ENCODE measurements at places on chromosomes 3 and 15.

DNA sequence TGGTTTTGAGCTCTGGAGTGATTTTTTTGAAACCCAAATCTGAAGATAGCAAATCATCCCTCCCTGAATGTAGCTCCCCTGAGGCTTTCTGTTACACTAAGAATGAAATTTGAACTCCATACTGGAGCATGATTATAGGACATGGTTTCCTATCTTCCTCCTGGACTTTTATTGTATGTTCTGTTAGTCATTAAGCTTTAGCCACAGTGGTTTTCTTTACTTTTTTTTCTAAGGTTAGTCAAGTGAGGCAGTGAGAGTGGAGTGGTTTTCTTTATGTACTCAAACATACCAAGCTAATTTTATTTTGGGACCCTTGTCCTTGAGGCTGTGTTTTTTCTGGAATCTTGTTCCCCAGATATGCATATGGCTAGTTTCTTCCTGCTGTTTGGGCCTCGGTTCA, 55.2 kb upstream of the FRMD4B start:
- DNase-seq = no peak

GRCh38 chr3:169299129-169299528, 364.4 kb downstream of the MECOM start:
- no peak for DNase-seq

DNA sequence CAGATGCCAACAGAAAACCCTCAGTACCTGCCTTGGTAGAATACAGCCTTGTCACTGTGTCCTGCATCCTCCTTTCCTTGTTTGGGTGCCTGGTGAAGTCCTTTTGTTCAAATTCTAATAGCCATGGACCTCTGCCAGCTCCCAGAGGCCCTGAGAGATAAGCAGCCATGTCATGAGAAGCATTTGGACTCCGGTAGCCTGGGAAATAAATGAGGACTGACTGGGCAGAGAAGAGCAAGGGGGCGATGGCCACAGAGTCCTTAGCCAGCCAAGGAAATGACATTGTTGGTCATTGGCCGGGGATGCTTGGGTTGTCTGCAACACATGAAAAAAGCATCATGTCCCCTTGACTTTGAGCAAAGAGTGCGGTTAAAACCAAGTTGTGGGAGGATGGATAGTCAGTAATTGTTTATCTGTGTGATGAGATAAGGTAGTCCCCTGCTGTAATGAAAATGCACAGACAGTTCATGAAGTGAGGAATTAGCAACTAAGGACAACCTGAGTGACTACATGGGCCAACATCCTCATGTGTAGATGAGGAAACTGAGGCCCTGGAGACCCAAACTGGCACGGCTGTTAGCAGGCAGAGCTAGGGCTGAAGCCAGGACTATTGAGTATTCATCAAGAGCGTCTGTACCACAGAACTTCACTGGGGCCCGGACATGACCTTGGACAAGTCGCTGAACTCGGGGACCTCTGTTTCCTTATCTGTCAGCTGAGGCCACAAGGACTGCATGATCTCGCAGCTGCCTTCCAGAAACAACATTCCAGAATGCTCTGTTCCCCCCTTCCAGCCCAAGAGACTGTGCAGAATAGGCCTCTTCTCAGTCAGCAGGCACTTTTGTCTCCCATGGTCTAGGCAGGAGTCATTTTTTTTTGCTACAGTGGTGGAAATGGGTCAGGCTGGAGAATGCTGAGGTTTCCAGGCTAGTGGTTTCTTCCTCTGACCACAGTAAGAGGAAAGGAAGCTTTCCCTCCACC, 90.5 kb upstream of the CTDSPL start:
- DNase-seq = no peak

DNA sequence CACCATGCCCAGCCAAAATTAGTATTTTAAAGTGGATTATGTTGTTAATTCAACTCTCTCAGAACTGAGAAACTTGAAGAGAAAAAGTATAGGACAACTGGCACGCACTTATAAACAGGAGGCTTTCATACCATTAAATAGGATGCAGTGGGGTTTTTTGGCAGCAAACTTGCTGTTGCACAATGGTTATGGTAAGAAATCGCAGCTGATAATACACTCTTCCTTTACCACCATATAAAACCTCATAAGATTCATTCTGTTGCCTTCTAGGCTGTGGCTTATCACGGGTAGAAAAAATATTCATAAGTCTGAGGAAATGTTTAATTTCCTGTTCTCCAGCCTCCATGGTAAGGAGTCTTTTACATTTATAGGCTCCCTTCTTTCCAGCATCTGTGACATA, 95.3 kb downstream of the TMCO5A start:
- no peak for DNase-seq

GRCh38 chr3:167409611-167410010, 29.5 kb upstream of the ZBBX start:
- no peak for DNase-seq

GRCh38 chr3:39269528-39269927, 10.3 kb downstream of the CX3CR1 start:
- no peak for DNase-seq

- no peak for DNase-seq
These were observed 13.9 kb upstream of the MGLL start for GRCh38 chr3:127835993-127836882.

GRCh38 chr15:82980981-82981380, 5.0 kb upstream of the RAMAC start:
- DNase-seq = no peak

DNA sequence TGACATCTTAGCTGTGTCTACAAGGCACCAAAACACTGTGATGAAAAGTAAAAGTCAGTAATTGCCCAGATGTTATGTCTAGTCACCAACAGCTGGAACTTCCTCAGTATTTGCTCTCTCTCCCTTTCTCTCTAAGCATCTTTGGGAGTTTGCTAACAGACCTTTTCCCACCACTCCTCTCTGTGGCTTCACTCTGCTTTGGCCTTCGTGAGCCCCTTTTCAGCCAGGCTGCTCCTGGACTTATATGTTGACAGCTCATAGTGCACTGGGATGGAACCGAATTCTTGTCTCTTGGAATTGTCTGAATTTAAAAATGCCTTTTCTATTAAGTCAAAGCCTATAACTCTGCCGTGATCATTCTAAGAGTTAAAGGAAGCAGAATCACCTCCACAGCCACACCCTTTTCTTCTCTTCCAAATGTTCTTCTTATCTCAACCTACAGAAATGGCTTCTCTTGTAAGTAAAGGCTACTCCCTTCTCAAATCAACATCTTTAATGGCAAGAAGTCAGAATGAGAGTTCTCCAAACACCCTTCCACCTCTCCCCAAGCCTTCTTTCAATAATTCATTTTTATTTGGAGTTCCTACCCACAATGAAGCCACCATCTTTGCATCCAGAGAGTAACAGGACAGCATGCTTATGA, 17.2 kb upstream of the FOXP1 start:
- DNase-seq = no peak

DNA sequence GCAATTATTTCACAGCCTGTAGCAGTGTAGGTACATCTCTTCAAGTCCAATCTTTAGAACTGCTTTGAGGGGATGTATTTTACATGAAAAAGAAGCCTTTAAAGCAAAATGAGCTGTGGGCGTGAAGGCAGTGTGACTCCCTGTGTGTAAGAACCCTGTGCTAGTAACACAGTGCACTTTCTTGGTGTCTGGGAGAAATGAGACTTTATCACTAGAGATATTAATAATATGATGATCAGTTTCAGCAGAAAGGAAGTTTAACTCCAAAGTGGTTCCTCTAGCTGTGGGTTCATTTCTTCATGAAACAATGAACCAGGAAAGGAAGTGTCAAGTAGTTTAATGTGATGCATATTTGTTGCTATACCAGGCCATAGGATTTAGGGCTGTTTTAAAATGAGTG, 41.5 kb downstream of the SLCO3A1 start:
- no peak for DNase-seq

DNA sequence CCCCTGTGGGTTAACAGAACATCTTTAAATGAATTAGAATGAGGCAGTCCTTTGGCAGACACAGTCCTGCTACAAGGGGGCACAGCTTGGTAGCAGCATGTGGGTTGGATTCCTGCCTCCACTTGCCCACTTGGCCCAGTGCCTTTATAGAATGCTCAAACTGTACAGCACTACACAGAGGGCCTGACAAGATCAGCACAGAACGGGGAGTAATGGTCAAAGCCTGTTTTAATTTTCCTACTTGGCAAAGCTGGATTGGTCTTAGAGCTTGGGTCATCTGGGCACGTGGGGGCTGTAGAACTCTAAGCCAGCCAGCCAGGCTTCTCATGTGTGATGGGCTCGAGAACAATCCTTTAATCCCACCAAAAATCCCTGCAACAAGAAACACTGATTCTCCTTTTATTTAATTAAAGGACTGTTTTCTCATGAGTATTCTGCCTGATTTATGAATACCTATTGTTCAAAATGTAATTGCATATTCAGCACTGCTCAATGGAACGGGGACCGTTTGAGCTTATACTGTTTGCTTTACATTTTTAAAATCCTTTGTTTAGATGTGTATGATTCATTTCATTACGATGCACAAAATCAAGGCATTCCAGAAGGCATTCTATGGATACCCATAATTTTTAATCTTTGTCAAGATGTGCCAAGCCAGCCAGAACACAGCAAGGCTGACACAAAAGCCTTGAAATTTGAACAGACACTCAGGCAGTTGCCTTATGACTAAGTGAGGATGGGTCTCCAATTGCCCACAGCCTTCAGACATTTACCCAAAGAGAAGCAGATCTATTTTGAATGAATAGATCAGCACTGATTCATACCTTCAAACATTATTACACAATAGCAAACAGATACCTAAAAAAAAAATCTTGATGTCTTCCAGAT, 249.3 kb upstream of the TGFBR2 start:
- no peak for DNase-seq

DNA sequence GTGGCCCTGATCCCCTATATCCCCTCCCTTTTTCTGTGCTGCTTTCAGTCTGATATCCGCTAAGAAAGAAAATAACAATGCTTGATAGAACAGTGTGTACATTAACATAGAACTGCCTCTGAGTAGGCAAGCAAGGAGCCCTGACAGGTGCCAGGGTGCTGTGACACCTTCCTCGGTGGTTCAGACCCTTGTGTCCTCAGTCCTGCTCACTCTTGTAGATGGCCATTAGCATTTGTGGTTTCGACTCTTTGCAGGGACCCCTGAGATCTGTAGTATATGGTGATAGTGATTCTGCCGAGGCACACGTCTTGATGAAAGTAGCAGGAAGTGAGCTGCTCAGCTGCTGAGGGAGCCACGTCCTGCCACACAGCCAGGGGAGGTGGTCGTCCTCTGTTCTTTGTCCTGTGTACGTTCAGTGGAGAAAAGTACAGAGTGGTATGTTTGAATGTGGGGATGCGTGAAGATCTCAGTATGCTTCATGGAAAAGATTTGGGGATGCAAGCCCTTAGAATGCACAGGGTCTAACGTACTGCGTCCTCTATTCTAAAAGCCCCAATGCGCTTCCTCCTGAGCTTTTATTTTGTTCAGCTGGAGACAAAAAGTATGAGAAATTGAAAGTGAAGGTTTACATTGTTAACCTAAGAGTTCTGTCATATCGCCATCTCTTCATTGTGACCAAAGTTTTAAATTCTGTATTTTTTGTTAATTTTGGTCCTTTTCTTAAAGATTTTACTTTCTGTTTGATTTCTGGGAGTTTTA, 35.4 kb downstream of the PXYLP1 start:
- no peak for DNase-seq

- DNase-seq = no peak
These were observed 18.1 kb downstream of the FXR1 start for GRCh38 chr3:180930526-180930925.

DNA sequence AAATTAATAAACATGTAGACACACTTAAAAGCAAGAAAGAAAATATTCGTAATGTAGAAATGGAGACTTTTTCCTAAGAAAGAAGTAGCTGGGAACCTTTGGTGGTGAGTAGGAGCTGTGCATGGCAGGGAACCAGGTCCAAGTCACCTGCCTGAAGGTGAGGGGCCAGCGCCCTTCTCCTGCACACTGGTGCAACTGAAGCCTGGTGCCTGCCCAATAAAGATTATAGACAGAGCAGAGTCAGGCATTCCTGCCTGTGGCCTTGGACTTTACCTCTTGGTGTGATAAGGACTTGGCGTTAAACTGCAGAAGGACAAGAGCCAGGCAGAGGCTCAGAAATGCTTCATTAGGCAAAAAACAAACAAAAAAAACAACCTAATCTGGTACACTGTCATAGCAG, 14.2 kb downstream of the CFAP91 start:
- no peak for DNase-seq

- no peak for DNase-seq
These were observed 48.2 kb upstream of the ARPP19 start for GRCh38 chr15:52617026-52617425.

DNA sequence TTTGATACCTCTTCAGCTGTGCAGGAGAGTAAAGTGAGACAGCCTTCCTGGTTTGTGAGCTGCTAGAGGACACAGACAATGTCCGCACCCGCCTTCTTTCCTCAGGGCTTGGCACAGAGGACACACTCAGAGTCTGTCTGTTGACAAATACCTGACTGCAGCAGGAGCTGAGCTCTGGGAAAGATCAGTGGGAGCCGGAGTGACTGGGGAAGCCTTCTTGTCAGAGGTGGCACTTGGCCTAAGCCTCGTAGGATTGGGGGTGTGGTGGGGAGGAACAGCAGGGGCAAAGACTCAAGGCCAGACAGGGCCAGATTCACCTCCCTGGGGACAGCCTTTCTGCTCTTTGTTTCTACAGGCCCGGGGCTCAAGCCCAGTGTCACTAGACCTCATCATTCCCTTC, 3.3 kb upstream of the IL17RC start:
- DNase-seq = no peak

DNA sequence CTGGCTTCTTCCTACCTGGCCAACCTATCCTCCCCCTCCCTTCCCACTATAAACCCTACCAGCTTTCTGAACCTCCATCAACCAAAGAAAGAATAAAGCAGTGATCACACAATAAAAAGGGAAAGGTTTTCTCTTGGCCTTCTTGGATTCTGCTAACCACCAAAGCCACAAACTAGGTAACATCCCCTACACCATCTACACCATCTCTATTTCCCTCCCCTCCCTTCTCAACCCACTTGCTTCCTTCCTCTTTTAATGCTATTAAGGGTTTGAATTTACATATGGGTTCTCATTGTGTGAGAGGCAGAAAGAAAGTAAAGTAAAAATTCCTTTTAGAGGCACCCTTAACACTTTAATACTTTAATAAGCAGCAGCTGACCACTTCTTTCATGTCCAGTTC, 25.8 kb upstream of the RSL24D1 start:
- no peak for DNase-seq

DNA sequence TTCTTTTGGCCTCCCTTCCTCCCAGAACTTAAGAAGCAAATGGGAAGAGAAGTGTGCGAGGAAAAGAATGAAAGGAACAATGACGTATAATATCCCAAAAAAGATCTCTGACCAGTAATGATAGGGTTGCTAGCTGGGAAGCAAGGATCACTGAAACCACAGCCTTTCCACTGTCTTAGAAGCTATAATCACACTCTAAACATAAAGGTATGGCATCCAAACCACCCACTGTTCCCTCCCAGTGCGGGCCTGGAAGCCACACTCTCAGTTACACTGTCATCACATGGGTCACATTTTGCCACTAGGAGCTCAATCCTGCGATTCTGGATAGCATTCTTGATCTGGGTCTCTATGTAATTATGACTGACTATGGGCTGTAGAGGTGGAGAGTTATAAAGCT, 131.6 kb upstream of the HACD2 start:
- DNase-seq = no peak
